ENCODE measurements at places on chromosomes 5 and 9.

DNA sequence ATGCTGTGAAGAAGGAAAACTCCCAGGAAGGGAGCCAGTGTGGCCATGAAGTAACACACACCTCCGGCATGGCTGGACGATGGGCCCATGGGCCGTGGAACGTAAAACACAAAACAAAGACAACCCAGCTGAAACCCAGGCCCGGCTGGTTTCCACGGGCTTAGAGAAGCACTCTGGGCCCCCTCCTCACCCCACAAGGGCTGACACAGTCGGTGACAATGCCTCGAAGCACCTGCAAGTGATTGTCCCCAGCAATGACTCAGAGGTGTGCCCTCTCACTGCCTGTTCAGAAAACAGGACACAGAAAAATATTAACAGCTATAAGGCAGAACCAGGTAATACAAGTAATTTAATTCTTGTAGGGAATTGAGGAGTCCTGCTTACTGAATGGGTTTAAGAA lies 135.3 kb downstream of the ROR2 start:
- no peak for DNase-seq

GRCh38 chr5:394671-395155 lies 48.3 kb upstream of the EXOC3 start:
- no peak for DNase-seq

- peak; percentile 85 for DNase-seq
These were observed at the start of gene NIPSNAP3A for GRCh38 chr9:104747565-104748358. TSS of gene NIPSNAP3A (plus strand) at chr9:104747683. CDS start at chr9:104747793, 110 bp downstream.

- no peak for DNase-seq
These were observed 74.9 kb upstream of the HTR4 start for GRCh38 chr5:148729182-148729581.

GRCh38 chr5:38263983-38264382 lies 5.6 kb downstream of the EGFLAM start:
- DNase-seq = no peak

- no peak for DNase-seq
These were observed 32.4 kb downstream of the SLC12A7 start for GRCh38 chr5:1079486-1079885.

GRCh38 chr5:115377468-115378217 lies 81.2 kb upstream of the CCDC112 start:
- DNase-seq = no peak

DNA sequence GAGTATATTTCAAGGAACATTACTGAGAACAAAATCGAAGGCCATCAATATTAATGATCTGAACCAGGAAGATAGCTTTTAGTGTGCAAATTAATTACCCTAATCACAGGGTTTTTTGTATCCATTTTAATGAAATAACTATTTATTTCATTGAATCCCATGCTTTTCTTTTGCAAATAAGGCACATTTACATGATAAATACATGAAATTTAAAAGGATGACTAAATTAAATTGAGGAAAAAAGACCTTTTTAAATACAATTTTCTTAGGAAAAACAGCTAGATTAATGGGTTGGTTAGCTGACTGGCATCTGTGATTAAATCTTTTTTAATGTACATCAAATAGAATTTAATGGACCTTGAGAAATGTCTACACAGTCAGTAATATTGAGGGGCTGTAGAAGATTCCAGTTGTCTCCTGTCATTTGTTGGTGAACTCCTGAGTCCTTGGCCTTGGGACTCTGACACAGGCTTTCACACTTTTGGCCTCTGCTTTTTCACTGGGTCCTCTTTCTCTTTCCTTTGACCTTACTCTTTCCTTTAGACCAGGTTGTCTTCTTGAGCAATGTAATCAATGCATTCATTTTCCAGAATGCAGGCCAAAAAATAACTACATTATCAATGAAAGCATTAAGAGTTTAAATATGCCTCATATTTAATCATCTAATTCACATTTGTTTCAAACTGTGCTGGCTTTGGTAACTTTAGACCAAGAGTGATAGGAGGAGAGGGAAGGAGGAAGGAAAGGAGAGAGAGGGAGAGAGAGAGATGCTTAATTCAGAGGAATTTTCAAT lies 511.5 kb downstream of the ZNF608 start:
- no peak for DNase-seq

Measured in activated CD4-positive, alpha-beta T cell treated with anti-CD3 and anti-CD28 coated beads, Interleukin-2, amount 50 U/mL, for 24 hours (primary cell).